ENCODE measurements at places on chromosomes 7 and 10. TPM values are rescaled to one million over a fixed set of nuclear protein-coding genes. Genes with fewer than 3 reads are reported as not detected.

- peaks cover 2% of the 10 kb centered on the region for H3K4me1 ChIP-seq
- no peak overlapping the region for H3K4me3 ChIP-seq
- no peak overlapping the region for H3K27ac ChIP-seq
- no peak for DNase-seq
Measured at GRCh38 chr7:12162415-12163113, 48.5 kb upstream of the TMEM106B start.

DNA sequence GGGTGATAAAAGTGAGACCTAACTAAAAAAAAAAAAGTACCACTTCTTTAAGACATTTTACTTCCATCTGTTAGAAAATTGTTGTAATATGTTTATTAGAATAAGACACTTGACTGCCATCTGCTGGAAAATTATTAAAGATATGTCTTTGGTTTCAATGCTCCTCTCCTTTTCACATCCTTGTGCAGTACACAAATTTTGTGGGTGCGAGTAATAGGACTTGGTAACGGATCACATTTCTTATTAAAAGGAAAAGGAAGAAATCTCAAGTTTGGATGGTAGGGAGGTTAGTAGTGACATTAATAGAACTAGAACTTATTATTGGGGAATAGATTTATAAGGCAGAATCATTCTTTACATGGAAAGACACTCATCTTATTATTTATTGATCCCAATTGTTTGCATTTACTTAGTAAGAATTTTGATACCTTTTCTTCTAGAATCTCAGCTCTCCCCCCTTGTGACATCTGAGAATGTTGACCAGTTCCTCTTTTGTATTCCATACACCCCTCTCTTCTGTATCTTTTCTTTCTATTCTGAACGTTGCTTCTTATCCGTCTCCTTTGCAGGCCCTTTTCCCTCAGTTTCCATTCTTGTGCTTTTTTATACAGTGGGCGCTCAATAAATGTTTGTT, 43.0 kb upstream of the RPA3 start:
- peak overlapping the region; percentile 90 for H3K4me3 ChIP-seq
- no peaks in the 10 kb centered on the region for H3K36me3 ChIP-seq
- peaks cover 38% of the 10 kb centered on the region for H3K4me1 ChIP-seq
- DNase-seq: no peak

DNA sequence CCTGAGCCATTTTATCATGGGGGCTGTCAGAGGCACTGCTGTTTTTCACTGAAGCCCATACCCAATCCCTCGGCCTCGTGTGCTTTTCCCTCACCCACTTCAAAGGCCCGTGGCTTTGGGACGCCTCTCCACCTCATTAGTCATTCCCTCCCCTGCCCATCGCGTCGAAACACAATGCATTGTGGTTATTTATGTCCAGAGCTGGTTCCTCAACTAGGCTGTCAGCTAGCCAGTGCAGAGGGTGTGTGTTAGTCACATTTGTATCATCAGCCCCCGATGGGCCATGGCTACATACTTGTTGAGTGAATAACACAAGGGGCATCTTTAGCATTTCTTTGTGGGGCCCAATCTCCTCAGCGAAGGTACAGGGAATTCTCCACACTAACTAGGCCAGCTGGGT, 3.8 kb upstream of the CRCP start:
- H3K4me3 ChIP-seq: no peak overlapping the region
- peaks cover 15% of the 10 kb centered on the region for H3K4me1 ChIP-seq
- no peak overlapping the region for H3K27ac ChIP-seq
- H3K36me3 ChIP-seq: peaks cover 11% of the 10 kb centered on the region
- no peak for DNase-seq

- no peak overlapping the region for H3K4me3 ChIP-seq
- DNase-seq: no peak
- no peak overlapping the region for H3K27ac ChIP-seq
- H3K4me1 ChIP-seq: peaks cover 3% of the 10 kb centered on the region
- H3K27me3 ChIP-seq: no peaks in the 10 kb centered on the region
Measured at GRCh38 chr10:74453169-74453568, 302.1 kb downstream of the ADK start.

OR6V1 gene
- not detected for total RNA-seq

TSPAN15 gene
- 9.1 TPM for total RNA-seq

Measured in activated CD4-positive, alpha-beta memory T cell treated with anti-CD3 and anti-CD28 coated beads, Interleukin-2, amount 10 ng/mL, durations not matched to agents 7 days and 5 days (primary cell).